ENCODE measurements at places on chromosomes 6 and 20. TPM values are rescaled to one million over a fixed set of nuclear protein-coding genes. Genes with fewer than 3 reads are reported as not detected.

- DNase-seq = no peak
These were observed 2.5 kb upstream of the PTPRT start for GRCh38 chr20:43191946-43192863.

DNA sequence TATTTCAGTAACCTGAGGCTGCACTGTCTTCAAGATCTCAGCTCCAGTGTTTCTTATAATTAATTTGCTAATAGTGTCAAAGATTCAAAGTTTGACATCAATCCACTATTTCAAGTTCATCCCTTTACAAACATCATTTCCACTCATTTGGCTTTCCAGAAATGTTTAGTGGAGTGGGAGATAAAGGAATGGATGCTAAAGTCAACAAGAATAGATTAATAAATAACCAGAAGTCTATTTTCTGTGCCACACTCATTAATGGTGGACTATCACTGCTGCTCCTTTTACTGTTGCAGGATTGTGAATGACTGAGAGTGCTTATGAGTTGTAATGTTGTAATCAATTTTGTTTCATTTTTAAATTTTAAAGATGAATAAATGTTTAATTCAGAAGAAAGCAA is 28.4 kb upstream of the EPM2A start:
- DNase-seq = no peak

DNA sequence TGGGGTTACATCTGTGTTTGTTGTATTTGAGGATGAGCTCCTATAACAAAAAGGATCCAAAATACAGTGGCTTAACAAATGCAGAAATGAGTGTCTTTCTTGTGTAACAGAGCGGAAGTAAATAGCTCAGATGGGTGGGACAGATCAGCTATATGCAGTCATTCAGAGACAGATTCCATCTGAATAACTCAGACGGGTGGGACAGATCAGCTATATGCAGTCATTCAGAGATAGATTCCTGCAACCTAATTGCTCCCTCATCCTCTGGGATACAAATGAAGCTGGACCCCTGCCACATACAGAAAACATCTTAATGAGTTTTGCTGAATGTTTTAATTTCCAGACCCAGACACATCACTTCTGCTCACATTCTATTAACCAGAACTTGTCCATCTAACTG is 332.3 kb downstream of the BCKDHB start:
- no peak for DNase-seq

GRCh38 chr6:146785001-146785585 is 186.3 kb downstream of the ADGB start:
- DNase-seq = peak; percentile 55

- no peak for DNase-seq
These were observed 66.3 kb upstream of the BMP5 start for GRCh38 chr6:55941702-55942101.

DNA sequence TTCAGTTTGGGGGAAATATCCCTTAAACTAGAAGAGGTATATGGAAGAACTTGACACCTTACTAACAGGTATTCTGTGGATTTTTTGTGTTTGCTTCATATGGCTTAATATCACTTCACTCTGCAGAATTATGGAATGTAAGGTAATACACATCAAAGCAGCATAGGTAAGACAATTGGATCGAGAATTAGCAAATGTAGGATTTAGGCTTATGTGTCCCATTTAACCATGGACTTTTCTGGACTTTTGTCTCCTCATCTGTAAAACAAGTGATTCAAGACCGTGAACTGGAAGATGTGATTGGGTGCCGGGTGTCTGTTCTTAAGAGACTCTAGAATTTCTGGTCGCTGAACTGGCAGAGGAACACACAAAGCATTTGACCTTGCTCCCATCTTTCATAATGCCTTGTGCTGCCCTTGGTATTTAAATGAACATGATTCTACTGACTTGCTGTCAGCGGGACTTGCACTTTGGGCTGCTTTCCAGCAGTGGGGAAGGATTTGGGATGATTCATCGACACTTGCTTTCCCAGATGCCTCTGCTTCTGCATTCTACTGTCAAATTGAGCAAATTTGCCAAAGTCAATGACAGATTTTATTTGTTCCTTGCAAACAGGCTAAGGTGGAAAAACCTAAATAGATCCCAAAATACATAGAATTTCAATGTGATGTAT is 199.8 kb downstream of the PLCB1 start:
- no peak for DNase-seq

- DNase-seq = no peak
These were observed 27.8 kb upstream of the SMOC2 start for GRCh38 chr6:168413018-168413720.

DNA sequence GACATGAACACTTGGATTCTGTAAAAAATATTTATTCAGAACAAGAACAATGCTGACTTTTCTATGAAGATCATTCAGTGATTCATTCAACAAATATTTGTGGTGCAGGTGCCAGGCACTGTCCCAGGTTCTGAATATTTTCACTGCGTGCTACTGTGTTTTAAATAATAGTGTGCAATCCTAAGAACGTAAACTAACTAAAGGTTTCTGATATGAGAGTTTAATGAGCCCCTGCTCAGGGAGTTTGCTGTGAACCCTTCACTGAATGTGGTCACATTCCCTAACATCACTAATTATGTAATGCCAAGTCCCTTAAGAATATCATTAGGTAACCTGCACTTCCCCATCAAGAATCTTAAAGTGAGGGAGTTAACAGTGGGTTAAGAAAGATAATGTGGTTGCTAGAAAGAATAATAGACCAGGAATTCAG is 1.7 kb upstream of the TMEM170B start:
- DNase-seq = no peak

DNA sequence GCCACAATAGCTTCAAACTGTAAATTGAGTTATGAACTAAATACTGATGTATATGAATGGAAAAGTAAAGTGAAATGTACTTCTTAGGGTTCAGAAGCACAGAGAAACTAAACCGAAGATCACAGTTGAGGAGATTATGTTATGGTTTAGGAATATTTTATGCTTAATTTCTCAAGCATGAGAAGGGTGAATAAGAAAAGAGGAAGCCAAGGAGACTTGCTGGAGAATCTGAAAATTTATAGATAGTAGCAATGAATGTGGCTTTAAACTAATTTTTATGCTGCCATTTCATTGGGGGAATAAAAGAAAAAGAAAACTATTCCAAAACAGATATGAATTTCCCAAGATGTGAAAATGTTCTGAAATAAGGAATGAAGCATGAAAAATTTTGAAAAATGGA is 5.6 kb downstream of the ANKS1A start:
- DNase-seq = no peak

- DNase-seq = no peak
These were observed 48.2 kb upstream of the RALY start for GRCh38 chr20:33945391-33946081.

DNA sequence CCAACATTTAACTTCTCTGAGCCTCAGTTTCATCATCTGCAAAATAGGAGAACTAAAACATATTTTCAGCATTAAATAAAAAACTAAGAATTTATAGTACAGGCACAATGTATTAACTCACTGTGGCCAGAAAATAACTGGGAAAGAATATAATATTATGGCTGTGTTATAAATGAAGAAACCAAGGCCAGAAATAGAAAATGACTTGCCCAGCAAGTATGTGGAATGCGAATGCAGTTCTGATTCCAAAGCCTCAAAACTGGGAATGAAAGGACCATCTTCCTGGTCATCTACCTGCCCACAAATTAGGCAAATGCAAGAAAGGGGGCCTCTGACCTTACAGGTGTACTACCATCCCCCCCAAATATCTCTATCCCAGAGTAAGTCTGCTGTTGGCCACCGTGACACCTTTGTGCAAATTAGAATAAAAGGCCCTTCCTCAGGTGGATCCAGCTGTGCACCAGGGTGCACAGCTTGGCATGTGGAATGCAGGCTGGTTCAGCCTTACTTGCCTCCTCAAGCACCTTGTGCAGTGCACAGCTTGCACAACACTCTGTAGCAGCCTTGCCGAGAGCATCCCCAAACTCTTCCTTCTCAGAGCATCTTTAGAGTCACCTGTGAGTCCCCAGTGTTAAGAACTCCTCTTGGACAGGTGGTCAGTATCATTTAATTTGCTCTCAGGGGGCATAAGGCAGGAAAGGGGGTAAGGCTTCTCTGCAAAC is 4.4 kb downstream of the SLC13A3 start:
- no peak for DNase-seq

DNA sequence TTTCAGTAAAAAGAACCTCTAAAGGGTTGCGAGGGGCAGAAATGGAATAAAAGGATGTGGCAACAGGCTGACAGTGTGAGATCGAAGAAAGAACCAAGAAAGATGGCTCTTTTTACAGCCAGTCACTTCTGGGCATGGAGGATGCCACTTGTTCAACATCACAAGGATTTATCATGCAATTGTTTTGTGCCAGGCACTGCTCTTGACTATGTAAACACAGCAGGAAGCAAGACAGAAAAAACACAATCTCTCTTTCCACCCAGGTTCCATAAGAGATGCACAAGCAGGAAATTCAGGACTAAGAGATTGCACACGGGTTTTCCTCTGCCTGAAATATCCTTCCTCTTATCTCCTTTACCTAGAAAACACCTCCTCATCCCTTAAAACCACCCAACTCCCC is 38.0 kb downstream of the FOXA2 start:
- DNase-seq = no peak

GRCh38 chr6:142975365-142975764 is 30.4 kb upstream of the HIVEP2 start:
- no peak for DNase-seq

GRCh38 chr20:7087803-7088202 is 320.3 kb downstream of the BMP2 start:
- no peak for DNase-seq

- no peak for DNase-seq
These were observed 51.9 kb downstream of the VGLL2 start for GRCh38 chr6:117317261-117317660.

- peak; percentile 43 for DNase-seq
These were observed 122.2 kb downstream of the KIF13A start for GRCh38 chr6:17865243-17865642.

DNA sequence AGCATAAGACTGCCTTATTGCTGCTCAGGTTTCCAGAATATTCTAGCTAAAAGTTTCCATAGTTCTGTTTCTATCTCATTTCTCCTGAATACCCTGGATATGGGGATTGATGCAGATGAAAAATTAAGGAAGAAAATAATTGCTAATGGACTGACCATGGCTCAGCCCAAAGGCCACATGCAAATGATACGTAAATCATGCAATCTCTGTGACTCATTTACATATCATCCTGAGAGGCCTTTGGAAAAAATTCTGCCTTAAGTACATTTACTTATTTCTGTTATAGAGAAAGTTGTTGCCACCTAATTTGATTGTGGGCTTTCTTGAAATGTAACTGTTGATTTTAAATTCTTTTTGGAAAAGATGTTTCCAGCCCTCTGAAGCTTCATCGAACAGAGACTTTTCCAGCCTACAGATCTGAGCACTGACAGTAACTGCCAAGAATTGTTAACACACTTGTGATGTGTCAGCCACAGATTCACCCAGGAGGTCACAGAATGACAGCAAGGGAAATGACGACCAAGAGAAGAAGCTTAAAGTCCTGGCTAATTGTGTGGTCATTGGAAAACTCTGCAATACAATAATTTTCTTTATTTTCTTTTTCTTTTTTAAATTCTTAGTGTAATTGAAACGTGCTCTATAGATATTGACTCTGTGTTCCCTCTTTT is 174.8 kb downstream of the DOK5 start:
- no peak for DNase-seq

DNA sequence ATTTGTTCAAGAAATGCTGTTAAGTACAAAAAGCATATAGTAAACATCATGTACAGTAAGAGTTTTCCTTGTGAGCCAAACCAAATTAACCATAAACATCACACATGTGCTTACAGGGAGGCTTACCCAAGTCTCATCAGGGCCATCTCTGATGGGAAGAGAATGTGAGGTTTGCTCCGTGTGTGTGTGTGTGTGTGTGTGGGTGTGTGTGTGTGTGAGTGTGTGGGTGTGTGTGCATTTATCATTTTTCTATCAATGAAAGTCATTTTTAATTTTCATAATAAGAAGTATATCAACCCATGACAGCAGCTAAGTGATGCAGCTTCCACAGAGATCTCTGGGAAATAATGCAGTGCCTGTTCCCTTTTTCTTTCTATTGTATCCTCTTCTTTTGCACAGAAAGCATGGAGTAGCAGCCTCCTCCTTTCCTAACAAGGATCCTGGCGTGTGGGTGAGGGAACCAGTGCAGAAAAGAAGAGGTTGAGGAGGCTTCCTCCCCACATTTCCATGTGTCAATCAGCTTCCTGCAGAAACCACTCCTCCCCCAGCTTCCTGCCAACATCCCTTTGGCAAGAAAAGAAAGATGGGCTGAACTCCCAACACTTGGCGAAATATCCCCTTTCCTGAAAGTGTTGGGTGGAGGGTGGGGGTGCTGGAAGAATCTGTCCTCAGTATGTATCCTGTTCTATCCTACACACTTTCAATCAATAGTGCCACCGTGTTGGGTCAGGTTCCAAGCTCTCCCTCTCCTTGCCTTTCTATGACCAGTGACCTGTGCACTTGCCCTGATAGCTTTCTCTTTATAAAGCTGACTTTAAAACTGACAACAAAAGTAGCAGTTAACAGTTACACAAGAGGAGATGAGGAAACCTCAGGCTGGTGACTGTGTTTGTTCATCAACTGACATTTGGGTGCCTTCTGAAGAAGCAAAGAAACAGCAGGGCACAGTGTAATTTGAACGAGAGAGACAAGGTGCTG is 251.8 kb upstream of the CITED2 start:
- no peak for DNase-seq

- no peak for DNase-seq
These were observed 50.6 kb downstream of the CHD6 start for GRCh38 chr20:41567615-41568014.

DNA sequence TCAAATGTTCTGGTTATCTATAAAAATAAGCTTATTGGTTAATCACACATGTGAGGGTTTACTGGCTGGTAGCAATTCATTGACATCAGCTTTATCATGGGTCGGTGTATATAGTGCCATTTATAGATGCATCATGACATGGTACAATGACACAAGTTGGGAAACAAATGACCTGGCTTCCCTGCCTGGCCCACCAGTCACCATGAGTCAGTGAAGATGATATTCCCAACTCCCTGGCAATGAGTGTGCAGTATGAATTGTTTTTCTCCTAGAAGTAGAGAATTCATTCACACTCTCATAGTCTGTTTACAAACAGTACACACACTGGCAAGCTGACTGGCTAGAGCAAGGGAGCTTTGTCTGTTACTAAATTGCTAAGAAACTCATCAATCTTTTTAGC is 37.2 kb upstream of the CALHM6 start:
- no peak for DNase-seq

The NRSN1 gene
- total RNA-seq = not detected

The FABP7 gene
- total RNA-seq = not detected

The RXRB gene
- 51.1 TPM for total RNA-seq

The HSPA1L gene
- 1.3 TPM for total RNA-seq

The KIF6 gene
- 0.24 TPM for total RNA-seq

All from mucosa of descending colon (tissue), 3 donors.